ENCODE measurements at places on chromosomes 3 and 15.

GRCh38 chr3:188979248-188979647, 192.5 kb upstream of the TPRG1 start:
- no peak for ATAC-seq

DNA sequence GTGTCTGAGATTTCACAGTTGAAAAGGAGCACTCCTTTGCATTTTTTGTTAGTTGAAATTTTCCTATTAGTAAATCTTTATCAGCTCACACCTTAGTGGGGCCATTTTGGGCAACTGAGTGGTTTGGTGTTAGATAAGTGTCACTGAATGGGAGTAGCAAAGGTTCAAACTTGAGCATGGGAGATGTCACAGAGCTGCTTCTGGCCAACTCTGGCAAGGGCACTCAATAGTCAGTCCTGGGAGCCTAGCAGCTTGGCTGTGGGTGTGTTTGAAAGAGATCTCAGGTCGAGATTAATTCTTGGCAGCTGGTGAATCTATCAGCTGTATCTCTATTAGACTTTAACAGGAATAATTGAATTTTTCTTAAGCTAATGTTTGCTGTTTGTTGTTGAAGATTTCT, 579.3 kb downstream of the EDEM1 start:
- ATAC-seq = no peak

GRCh38 chr3:98326105-98326893, 27.4 kb upstream of the OR5K4 start:
- ATAC-seq = no peak

- no peak for ATAC-seq
These were observed 327.3 kb downstream of the GBE1 start for GRCh38 chr3:81434161-81434560.

DNA sequence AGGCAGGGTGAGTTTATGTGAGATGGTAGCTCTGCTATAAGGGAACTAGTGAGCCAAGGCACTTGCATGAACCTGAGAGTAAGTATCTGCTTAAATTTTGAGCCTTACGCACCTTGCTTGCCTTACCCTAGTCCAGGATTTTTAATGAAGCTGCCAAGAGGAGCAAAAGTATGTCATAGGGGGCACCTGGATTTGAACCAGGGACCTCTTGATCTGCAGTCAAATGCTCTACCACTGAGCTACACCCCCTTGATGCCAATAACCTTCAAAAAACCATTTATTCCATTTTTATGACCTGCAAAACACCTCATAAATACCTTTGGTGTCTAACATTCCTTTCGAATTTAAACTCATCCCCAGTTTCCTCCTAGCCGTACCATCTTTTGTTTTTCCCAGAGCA, 88.3 kb upstream of the ACP3 start:
- ATAC-seq = no peak

DNA sequence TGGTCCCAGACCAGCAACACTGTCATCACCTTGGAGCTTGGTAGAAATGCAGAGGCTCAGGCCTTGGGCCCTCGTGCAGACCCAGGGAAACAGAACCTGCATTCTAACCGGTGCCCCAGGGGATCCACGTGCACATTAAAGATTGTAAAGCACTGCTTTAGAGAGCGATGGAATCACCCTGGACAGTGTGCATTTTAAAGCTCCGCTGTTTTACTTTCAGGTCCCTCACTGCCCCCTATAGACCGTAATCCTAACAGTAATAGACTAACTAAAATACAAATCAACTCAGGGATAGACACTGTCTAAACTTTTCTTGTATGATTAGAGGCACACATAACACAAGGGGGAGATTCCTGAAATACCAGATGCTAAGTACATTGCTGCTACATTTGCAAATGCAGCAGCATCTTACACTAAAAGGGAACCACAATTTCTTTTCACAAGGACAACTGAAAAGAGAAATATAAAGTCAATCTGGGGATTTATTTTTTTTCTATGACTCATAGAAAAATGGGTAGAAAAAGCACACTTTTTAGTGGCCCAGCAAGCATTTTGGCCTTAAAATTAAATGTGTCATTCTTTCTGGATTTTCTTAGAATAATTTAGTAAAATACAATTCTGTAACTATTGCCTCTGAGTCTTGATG, 10.5 kb upstream of the SH3GL3 start:
- peak; percentile 75 for ATAC-seq

GRCh38 chr15:67100801-67101581, 35.6 kb downstream of the SMAD3 start:
- no peak for ATAC-seq
